Cardiac muscle cell (in vitro differentiated cells and primary cell): ENCODE measurements at places on chromosomes 3 and 15.
A peak's percentile ranks its signal among the peaks of the same experiment; 100 is the strongest.

DNA sequence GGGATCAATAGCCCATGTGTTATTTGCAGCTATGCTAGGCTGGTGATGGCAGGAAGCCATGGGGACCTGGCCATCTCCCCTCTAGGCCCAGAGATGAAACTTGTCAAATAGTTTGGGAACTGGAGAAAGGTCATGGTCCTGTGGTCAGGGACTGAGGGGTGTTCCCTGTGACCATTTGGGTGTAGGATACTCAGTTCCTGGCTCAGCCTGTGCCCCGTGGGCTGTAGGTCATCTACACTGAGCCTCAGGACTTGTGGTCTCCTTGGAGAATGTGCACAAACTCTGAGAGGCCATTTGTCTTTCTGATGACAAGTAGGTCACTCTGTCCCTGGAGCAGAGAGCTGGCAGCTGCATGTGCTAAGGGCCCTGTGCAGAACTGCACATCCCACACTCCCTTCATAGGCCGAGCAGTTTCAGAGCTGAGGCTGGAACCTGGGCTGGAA lies 17.5 kb downstream of the GASK1A start:
- no peak for DNase-seq

GRCh38 chr15:95584088-95584487 lies 746.4 kb upstream of the NR2F2 start:
- no peak for DNase-seq

GRCh38 chr3:124557433-124558232 lies 172.6 kb upstream of the UMPS start:
- DNase-seq: peak; percentile 57

DNA sequence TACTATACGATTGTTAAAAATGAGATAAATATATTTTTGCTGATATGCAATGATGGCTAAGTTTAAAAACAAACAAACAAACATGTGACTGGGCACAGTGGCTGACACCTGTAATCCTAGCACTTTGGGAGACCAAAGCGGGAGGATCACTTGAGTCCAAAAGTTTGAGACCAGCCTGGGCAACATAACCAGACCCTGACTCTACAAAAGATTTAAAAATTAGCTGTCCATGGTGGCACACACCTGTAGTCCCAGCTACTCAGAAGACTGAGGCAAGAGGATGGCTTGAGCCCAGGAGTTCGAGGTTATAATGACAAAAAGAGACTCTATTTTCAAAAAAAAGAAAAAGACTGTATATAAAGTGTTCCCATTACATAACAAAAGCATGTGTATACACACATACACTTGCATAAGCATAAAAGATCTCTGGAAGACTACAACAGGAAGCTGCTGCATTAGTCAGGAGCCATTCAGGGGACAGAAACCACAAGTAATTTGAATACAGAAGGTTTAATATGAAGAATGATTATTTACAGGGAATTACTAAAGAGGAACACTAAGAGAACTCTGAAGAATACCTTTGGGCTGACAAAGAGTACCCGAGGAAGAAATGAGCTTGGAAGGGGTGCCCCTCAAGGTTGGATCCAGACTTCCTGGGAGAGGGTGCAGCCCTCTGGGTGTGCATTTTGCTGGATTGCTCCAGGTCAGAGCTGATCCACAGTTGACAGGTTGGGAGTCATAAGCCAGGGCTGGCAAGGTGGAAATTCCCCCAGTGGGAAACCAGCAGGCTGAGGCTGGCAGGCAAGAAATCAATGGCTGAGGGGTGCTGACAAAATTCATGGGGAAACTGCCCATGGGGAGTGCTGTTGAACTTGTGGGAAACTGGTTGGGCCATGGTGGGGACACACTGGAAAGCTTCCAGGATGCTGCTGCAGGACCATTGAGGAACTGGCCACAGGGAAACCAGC lies 9.3 kb upstream of the TM4SF18 start:
- no peak for DNase-seq

GRCh38 chr3:4030624-4031023 lies 231.4 kb downstream of the LRRN1 start:
- DNase-seq: no peak

DNA sequence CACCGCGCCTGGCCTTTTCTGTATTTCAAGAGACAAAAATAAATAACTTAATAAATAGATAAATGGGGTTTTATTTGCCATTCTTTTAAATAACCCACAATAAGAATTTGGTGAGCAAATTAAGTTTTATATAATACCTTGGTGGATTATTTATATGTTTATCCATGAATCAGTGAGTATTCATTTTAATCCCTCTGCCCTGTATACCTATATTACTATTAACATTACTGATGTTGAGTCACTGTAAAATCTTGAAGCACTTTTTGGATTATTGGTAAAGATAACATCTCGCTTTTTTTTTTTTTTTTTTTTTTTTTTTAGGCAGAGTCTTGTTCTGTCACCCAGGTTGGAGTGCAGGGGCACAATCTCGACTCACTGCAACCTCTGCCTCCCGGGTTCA lies 154.1 kb downstream of the ZNF609 start:
- DNase-seq: no peak

DNA sequence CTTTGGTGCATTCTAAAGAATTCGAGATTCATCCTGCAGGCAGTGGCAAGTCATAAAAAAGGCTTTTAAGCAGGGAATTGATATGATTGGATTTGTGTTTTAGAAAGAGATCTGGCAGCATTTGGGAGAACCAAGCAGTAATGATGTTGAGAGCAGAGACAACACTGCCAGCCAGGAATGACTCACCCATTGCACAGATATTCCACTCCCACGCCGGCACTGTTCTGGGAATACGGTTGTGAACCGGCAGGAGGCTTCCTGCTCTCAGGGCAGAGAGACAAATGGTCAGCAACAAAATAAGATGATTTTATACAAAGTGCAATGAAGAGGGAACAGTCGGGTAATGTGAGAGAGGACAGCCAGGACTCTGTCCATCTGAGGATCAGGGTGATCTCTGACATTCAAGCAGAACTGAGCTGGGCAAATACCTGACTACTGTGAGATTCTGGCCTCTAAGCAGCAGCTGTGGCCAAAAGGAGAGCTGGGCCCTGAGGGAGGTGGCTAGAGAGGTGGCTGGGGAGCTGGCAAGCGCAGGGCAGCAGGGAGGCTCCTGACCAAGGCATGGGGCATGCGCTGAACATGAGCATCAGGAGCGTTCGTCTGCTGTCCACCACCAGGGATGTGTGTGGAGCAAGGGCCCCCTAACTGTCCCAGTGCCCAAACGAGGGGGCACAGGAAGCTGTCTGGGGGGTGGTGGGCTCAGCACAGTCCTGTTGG lies 56.1 kb upstream of the PLXNA1 start:
- DNase-seq: peak; percentile 92

DNA sequence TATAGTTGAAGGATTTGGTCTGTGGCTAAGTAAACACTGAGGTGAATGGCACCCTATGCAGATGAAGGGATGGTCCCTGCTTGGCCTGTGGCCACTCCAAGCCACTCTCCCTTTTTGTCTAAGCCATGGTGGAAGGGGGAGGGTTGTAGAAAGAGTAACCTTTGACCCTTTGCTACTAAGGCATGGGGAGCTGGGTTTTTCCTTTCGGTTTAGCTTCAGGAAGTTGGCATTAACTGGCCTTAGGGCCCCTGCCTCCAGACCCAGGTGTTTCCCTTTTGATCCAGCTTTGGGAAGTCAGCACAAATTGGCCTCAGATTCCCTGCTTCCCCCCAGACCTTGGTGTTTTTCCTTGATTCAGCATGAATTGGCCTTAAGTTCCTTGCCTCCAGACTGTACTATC lies 49.5 kb downstream of the EFCAB12 start:
- DNase-seq: no peak

GRCh38 chr3:56795097-56795828 lies 6.5 kb downstream of the ARHGEF3 start:
- no peak for DNase-seq

- DNase-seq: peak; percentile 55
Observed at GRCh38 chr15:89114990-89115389, 26.7 kb downstream of the ABHD2 start.

GRCh38 chr3:186722457-186722856 lies 5.3 kb downstream of the KNG1 start:
- DNase-seq: no peak

DNA sequence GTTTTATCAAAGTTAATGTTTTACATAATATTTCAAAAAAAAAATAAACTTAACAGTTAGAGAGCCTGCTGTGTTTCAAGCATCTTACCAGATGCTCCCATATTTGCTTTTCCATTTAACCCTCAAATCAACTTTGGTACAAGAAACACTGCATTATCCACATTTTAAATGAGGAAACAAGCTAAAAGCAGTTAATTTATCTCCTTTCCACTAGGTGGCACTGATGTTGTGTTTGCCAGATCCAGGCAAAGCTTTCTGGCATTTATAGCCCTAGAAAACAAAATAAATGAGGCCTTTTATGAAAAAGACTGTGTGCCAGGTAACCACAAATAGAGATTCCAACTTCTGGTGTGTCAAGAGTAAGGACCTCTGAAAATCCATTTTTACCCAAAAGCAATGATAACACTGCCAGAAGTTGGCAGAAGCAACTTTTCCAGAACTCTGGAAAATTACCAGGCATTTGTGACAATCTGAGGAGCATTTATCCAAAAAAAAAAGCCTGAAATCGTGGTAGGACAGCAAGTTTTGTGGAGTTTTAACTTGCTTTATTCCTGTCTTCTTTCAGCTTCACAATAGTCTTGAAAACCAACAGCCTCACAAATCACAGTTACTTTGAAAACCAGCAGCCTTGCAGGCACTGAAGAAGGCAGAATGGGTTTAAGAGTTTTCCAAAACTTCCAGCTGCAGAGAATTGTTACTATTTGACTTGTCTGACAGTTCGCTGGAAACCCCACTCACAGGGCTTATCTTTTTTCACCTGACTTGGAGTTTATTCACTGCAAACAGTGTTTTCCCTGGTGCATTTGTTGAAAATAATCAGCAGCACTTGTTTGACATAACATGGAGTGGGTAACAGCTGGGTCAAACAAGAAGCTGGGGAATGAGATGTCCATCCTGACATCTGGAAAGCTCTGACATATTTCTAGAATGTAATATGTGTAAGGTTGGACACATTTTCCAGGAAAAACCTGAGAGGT lies 9.2 kb downstream of the FAM162A start:
- peak; percentile 72 for DNase-seq

DNA sequence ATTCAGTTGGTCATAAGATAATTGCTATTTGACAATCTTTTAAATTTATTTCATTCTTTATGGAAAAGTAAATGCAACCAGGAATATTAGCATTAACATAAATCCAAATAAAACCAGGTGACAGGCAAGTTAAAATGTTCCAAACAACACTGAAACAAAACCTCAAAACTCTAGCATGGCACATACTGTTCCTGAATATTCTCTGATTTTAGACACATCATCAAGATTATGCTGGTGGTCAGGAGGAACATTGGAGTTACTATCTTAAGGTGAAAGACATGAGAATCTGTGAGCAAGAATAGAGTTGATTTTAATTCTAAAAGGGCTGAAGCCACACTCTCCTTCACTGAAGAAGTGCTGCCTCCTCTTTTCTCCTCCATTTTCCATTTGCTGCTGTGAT lies 421.0 kb upstream of the THBS1 start:
- no peak for DNase-seq

DNA sequence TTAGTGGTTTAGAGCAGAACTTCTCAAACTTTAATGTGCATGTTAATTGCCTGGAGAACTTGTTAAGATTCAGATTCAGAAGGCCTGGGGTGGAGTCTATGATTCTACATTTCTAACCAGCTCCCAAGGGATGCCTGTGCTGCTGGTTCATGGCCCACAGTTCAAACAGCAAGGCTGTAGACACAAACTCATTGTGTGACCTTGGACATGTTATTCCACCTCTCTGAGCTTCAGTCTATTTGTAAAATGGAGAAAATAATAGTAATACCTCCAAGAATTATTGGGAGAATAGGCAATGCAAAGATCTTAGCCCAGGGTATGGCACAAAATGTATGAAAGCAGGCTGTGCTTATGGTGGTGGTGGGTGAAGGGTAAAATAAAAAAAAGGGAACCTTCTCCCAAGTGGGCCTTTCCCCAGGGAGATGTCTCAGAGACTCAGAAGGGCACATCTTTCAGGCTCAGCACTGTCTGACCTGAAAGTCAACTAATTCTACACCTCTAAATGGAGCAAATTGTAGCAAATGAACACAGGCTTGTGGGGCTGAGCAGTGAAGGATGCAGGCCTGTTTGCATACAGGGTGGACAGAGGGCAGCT lies 176.0 kb upstream of the TRIM42 start:
- no peak for DNase-seq

- DNase-seq: peak; percentile 84
Observed at GRCh38 chr15:74781431-74782258, at the start of gene CSK. CSK (plus strand) TSS chr15:74782080; CDS start chr15:74798298, 16,218 bp downstream.

GRCh38 chr15:31280831-31281216 lies 45.8 kb upstream of the KLF13 start:
- no peak for DNase-seq

- no peak for DNase-seq
Observed at GRCh38 chr3:62276658-62277180, 96.6 kb downstream of the FEZF2 start.

GRCh38 chr3:184129012-184129411 lies 6.1 kb upstream of the EIF2B5 start:
- peak; percentile 63 for DNase-seq

- DNase-seq: no peak
Observed at GRCh38 chr3:62467966-62468722, 94.8 kb upstream of the FEZF2 start.

- no peak for DNase-seq
Observed at GRCh38 chr15:25335279-25335678, 103.5 kb downstream of the UBE3A start.

DNA sequence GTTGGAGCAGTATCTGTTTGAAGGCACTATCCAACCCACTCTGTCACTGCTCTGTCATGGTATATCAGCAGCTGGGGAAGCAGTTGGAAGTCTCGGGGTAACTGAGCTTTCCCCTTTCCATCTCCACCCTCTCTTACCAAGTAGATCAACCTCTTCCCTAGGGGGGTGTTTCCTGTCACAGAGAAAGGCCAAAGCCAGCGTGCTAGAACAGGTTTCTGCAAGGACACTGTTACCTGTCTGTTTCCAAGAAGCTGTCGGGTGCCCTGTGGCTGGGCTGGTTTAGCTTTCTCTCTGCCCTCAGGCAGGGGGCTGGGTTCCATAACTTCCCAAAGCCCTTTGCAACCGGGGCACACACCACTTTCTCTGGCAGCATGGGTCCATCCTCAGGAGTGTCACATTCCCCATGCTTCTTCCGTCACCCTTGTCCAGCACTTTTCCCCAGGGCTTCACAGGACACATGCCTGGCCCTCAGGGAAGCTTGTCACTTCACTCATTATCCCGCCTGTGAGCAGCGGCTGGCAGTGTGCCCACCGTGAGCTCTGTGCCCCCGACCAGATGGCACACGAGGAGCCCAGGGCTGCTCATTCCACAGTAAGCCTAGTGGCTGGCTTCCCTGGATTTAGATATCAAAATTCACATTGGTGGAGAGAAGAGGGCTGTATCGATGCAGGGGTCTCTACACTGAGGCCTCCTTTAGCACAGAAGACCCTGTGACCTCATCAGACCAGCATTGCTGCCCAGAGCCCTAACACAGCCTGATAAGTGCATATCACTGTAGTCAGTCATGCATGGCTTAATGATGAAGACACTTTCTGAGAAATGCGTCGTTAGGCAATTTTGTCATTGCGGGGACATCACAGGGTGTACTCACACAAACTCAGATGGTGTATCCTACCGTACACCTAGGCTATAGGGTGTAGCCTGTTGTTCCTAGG lies 205.8 kb downstream of the SLCO3A1 start:
- DNase-seq: no peak

GRCh38 chr3:119631516-119631915 lies 28.9 kb downstream of the POPDC2 start:
- no peak for DNase-seq
